ENCODE measurements at places on chromosomes 1 and 21.

DNA sequence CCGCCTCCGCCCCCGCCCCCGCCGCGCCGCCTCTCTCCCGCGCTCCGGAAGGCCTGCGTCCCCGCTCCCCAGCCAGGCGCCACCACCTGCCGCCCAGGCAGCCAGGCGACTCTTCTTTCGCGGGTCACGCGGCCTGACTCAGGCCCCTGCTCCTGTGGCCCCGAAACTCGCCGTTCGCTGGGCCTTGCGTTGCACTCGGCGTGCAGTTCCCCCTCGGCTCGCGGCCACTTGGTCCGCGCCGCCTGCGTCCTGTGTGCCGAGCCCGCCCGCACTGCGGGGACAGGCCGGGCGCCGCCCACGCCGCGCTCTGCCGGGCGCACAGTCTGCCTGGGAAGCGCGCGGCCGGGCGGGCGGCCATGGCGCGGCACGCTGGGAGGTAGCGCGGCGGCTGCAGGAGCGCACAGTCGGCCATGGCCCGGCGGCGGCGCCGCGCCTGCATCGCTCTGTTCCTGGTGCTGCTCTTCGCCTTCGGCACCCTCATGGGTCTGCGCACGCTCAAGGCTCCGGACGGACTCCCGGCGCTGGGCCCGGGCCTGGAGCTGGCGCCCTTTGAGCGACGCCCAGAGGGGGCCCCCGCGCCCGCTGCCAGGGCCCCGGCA lies at the start of gene MANEAL:
MANEAL (plus strand) TSS at position 75 of the 599 bp plus-strand sequence; CDS start at position 411, 336 bp downstream.
- H3K27me3 ChIP-seq, result peaks cover 28% of the 10 kb centered on the region
- peaks cover 18% of the 10 kb centered on the region for H3K4me1 ChIP-seq
- H3K4me3 ChIP-seq, result peak within 1 kb of the TSS; percentile 76
- no peak within 1 kb of the TSS for H3K27ac ChIP-seq
- no peaks in the 10 kb centered on the region for H3K36me3 ChIP-seq

DNA sequence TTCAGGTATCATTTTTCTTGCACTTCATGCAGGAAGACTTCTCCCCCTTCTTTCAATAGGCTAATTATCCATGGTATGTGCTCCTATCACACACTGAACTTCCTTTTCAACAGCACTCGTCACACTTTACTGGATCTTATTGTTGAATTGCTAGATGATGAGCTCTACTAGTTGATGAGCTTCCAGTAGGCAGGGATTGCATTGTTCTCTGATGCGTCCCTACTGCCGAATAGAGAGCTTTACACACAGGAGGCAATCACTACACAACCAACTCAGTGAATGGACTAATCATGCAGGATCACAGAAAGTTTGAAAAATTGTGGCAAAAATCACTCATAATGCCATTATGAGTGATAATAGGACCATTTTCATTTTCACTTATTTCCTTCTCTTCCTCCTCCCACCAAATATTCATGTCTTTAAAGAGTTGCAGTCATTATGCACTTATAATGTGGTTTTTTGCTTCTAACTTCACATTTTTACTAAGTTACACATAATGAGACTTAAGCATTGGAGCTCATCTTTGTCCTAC lies 128.1 kb upstream of the ZNF648 start:
- H3K4me3 ChIP-seq, result no peak overlapping the region
- H3K27ac ChIP-seq, result no peak overlapping the region
- no peak for DNase-seq
- H3K36me3 ChIP-seq, result no peaks in the 10 kb centered on the region

- H3K36me3 ChIP-seq, result no peaks in the 10 kb centered on the region
- no peaks in the 10 kb centered on the region for H3K27me3 ChIP-seq
- H3K4me3 ChIP-seq, result peak overlapping the region; percentile 80
- no peak for DNase-seq
- H3K27ac ChIP-seq, result no peak overlapping the region
- peaks cover 4% of the 10 kb centered on the region for H3K4me1 ChIP-seq
Observed at GRCh38 chr1:77889671-77890070, 1.2 kb downstream of the NEXN start.

DNA sequence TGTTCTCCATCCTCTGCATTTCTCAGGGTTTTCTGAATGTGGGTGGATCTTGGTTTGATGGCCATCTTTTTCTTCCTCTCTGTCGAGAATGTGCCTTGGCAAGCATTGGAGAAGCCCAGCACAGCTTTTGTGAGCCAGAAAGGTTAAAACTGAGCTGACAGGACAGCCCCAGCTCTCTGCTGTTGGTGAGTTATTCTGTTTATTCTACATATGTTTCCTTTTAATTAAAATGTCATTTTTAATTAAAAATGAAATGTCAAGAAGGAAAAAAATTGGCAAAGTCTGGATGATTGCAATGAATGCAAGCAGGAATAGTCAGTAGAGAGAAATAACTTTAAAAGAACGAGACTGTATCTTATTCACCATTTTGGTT lies 325.8 kb downstream of the PTBP2 start:
- H3K27ac ChIP-seq, result no peak overlapping the region
- H3K27me3 ChIP-seq, result no peaks in the 10 kb centered on the region
- H3K4me3 ChIP-seq, result no peak overlapping the region
- no peak for DNase-seq
- H3K36me3 ChIP-seq, result no peaks in the 10 kb centered on the region

GRCh38 chr1:93346421-93346993 lies 800 bp downstream of the DR1 start:
- peak overlapping the region; percentile 96 for H3K27ac ChIP-seq
- H3K36me3 ChIP-seq, result no peaks in the 10 kb centered on the region
- peak; percentile 42 for DNase-seq
- H3K4me1 ChIP-seq, result peaks cover 42% of the 10 kb centered on the region
- H3K27me3 ChIP-seq, result no peaks in the 10 kb centered on the region

DNA sequence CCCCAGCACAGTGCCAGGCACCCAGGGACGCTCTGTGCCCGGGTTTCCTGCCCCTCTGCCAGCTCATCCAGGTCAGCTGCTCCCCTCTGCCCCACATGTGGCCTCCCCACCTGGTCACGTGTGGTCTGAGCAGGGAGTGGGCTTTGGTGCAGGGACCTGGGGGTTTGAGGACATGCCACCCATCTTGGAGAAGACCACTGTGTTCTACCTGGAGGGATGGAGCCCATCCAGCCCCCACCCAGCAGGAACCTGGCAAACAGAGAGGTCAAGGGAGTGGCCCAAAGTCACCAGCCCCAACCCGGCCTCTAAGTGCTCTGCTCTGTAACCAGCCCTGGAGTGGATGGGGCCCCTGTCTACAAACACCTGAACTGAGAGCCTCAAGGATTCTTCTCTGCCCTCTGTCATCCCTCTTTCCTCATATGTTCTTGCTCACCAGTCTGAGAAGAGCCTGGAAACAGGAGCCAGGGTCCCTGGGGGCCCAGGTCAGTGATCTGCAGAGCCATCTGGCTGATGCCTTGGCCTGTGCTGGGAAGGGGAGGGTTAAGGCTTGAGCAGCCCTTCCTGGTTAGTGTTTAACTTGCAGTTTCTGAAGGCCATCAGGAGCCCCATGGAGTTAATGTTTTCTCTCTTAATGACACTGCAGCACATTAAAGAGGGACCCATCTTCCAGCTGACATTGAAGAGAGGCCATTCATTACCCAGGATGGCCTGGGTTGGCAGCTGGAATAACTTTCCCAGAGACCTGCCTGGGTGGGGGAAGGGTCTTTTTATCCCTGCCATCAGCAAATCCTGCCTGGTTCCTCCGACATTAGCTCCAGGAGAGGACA lies 235.4 kb downstream of the PTPRU start:
- no peak for DNase-seq
- no peak overlapping the region for H3K27ac ChIP-seq

- peak; percentile 62 for DNase-seq
- no peak overlapping the region for H3K4me3 ChIP-seq
- H3K4me1 ChIP-seq, result peaks cover 16% of the 10 kb centered on the region
Observed at GRCh38 chr1:90707363-90707710, 9.8 kb downstream of the BARHL2 start.

GRCh38 chr1:180966744-180967536 lies 54.2 kb downstream of the KIAA1614 start:
- H3K4me3 ChIP-seq, result no peak overlapping the region
- peaks cover 6% of the 10 kb centered on the region for H3K36me3 ChIP-seq
- H3K27ac ChIP-seq, result no peak overlapping the region
- no peaks in the 10 kb centered on the region for H3K27me3 ChIP-seq

- no peak for DNase-seq
- no peaks in the 10 kb centered on the region for H3K27me3 ChIP-seq
Observed at GRCh38 chr1:74650561-74650960, 23.0 kb downstream of the ERICH3 start.

GRCh38 chr1:3240524-3241235 lies 171.7 kb downstream of the PRDM16 start:
- no peak overlapping the region for H3K4me3 ChIP-seq
- H3K4me1 ChIP-seq, result no peaks in the 10 kb centered on the region
- no peak overlapping the region for H3K27ac ChIP-seq
- H3K27me3 ChIP-seq, result no peaks in the 10 kb centered on the region

DNA sequence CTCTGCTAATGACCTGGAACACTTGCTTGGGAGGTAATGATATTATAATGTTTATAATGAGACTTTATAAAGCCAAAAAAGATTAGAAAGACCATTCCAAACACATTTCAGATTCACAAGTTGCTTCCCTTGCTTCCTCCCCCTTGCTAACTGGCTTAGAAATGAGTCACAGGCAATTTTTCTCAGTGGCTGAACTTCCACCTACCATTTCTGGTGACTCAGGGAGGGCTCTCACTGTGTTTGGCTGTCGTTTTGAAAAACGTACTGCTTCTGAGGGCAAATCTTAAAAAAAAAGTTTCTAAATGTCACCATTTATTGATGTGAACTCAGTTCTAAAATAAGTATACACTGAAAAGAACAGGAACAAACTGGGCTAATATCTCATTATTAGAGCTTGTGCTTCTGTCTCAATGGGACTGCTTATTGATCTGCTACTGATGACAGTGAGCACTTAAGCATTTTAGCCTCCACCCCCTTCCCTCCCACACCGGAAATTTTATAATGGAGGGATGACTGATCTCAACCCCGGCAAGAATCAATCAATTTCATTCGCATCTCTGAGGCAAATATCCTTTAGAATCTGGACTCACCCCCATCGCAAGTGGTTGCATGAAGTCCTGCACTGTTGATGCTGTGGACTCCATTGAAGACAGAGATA lies 278.3 kb downstream of the KCTD3 start:
- no peak for DNase-seq
- no peaks in the 10 kb centered on the region for H3K4me1 ChIP-seq
- no peaks in the 10 kb centered on the region for H3K27me3 ChIP-seq
- no peak overlapping the region for H3K4me3 ChIP-seq
- no peaks in the 10 kb centered on the region for H3K36me3 ChIP-seq

DNA sequence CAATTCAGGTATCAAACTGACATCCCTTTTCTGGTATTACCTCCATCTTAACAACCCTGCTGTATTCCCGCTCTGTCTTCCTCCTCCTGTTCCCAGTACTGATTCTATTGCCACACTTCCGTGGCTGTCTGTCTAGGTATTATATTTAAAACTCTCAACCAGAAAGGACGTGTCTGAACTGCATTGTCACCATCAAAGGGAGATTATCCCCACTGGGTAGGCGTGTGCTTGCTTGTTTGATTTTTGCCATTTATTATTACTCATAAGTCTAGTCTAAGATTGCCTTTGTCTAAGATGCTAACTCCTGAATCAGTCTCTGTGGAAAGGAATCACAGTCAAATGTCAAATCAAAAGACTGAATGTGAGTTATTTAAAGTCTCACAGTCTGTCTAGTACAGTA lies 650.1 kb downstream of the KCNT2 start:
- H3K4me1 ChIP-seq, result no peaks in the 10 kb centered on the region
- no peak overlapping the region for H3K27ac ChIP-seq
- no peak overlapping the region for H3K4me3 ChIP-seq
- no peak for DNase-seq

- no peaks in the 10 kb centered on the region for H3K36me3 ChIP-seq
- H3K4me1 ChIP-seq, result no peaks in the 10 kb centered on the region
- no peaks in the 10 kb centered on the region for H3K27me3 ChIP-seq
- no peak overlapping the region for H3K4me3 ChIP-seq
- no peak for DNase-seq
Observed at GRCh38 chr1:76793594-76793993, 73.7 kb upstream of the ST6GALNAC5 start.

DNA sequence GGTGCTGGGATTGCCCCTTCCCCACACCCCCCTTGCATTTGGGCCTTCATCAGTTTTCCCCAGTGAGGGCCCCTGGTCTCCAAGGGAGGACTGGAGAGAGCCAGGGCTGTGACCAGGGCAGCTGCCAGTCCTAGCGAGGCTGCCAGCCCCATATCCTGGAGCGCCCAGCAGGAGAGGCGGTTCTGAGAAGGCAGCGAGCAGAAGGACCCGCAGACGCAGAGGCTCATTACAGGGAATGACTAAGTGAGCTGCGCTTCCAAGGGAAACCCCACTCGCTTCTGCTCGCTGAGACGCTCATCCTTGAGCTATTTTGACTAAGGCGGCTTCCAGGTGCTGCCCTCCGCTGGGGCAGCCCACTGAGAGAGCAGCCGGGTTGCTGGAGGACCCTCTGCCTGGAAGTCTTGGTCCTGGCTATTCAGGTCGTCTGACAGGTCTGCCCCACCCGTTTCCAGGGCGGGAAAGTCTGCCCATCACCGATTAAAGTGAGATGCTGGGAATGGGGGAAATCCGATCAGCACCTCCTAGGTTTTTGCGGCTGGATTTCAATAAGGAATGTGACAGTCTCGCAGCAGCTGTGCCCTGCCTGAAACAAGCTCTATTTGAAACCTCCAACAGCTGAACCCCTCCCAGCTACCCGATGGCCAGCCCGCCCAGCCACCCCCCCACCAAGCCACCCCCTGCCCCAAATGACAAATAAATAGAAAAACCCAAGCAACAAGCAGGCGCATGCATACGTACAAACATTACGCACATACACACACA lies 2.8 kb downstream of the KCNN3 start:
- H3K27ac ChIP-seq, result no peak overlapping the region
- DNase-seq, result peak; percentile 63
- H3K27me3 ChIP-seq, result peaks cover 40% of the 10 kb centered on the region

- no peaks in the 10 kb centered on the region for H3K36me3 ChIP-seq
- no peak overlapping the region for H3K4me3 ChIP-seq
- H3K27me3 ChIP-seq, result no peaks in the 10 kb centered on the region
Observed at GRCh38 chr1:109271458-109271857, 11.5 kb downstream of the PSRC1 start.

GRCh38 chr1:203306965-203307541 lies 1.7 kb downstream of the BTG2 start:
- peak overlapping the region; percentile 40 for H3K4me3 ChIP-seq
- H3K27me3 ChIP-seq, result no peaks in the 10 kb centered on the region
- H3K27ac ChIP-seq, result peak overlapping the region; percentile 80

GRCh38 chr1:70044832-70045231 lies 160.5 kb downstream of the LRRC40 start:
- no peaks in the 10 kb centered on the region for H3K27me3 ChIP-seq
- no peaks in the 10 kb centered on the region for H3K4me1 ChIP-seq
- H3K4me3 ChIP-seq, result no peak overlapping the region
- H3K27ac ChIP-seq, result no peak overlapping the region
- H3K36me3 ChIP-seq, result no peaks in the 10 kb centered on the region

DNA sequence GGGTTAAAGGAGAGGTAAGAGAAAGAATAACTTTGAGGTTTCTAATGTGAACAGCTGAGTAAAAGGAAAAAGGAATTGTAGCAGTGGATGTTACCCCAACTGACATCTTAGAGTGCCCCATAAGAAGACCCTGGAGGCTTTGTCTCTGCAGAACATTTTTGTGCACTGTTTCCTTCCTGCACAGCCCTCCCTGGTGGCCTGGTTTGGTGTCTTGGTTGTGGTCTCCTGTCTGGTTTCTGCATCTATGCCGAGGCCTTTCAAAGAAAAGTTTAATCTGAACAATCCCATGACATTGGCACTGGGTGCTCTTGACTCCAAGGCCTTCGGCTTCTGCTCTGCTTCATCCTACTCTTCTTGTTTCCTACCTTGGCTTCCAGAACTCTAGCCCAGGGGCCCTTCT lies 57.8 kb downstream of the RHOU start:
- no peaks in the 10 kb centered on the region for H3K27me3 ChIP-seq
- DNase-seq, result no peak
- peaks cover 4% of the 10 kb centered on the region for H3K4me1 ChIP-seq
- H3K4me3 ChIP-seq, result no peak overlapping the region
- no peaks in the 10 kb centered on the region for H3K36me3 ChIP-seq
- H3K27ac ChIP-seq, result no peak overlapping the region
